K562 (cell line): ENCODE measurements at places on chromosomes 4 and X. TPM values are rescaled to one million over a fixed set of nuclear protein-coding genes. Genes with fewer than 3 reads are reported as not detected.

The RADX gene
- total RNA-seq: 0.09 and 0.13 TPM in 2 replicates

The SPOCK3 gene
- total RNA-seq: not detected in 2 replicates

The HSFX2 gene
- total RNA-seq: 0.11 TPM in 1 of 2 replicates, not detected in the other

The AR gene
- 0.04 and 0.07 TPM in 2 replicates for total RNA-seq

The MAGEC3 gene
- total RNA-seq: not detected in 2 replicates

The OTC gene
- total RNA-seq: not detected in 2 replicates

The NEUROG2 gene
- 0.07 TPM in 1 of 2 replicates, not detected in the other for total RNA-seq

The HPRT1 gene
- total RNA-seq: 96.8 and 98.0 TPM in 2 replicates

The STK32B gene
- 0.18 and 0.20 TPM in 2 replicates for total RNA-seq

The CENPVL1 gene
- not detected in 2 replicates for total RNA-seq

The ADRA2C gene
- 0.33 and 0.54 TPM in 2 replicates for total RNA-seq

The ZFP92 gene
- total RNA-seq: 3.3 and 3.5 TPM in 2 replicates

The ARHGAP36 gene
- not detected in 2 replicates for total RNA-seq

The GPC3 gene
- 0.42 and 0.81 TPM in 2 replicates for total RNA-seq

The WDR45 gene
- total RNA-seq: 78.7 and 79.9 TPM in 2 replicates

The OTUD6A gene
- not detected in 2 replicates for total RNA-seq

The FGFBP1 gene
- not detected in 2 replicates for total RNA-seq

The LDB2 gene
- 0.20 and 0.36 TPM in 2 replicates for total RNA-seq

The GAGE1 gene
- total RNA-seq: 608 and 670 TPM in 2 replicates

The SSX7 gene
- not detected in 2 replicates for total RNA-seq

The NUDT6 gene
- total RNA-seq: 9.4 and 9.5 TPM in 2 replicates

The RASGEF1B gene
- 0.35 and 0.42 TPM in 2 replicates for total RNA-seq

The SORCS2 gene
- total RNA-seq: 0.04 TPM in 1 of 2 replicates, not detected in the other

The TSPAN7 gene
- 0.16 and 0.18 TPM in 2 replicates for total RNA-seq

The ETDA gene
- not detected in 2 replicates for total RNA-seq

The SLIT2 gene
- total RNA-seq: 6.0 and 6.3 TPM in 2 replicates

The ETDB gene
- total RNA-seq: not detected in 2 replicates

The TTC29 gene
- total RNA-seq: not detected in 2 replicates

The ZMAT1 gene
- 0.04 TPM in 1 of 2 replicates, not detected in the other for total RNA-seq

The ATP6AP2 gene
- total RNA-seq: 38.7 and 50.1 TPM in 2 replicates

The UGT2B11 gene
- not detected in 2 replicates for total RNA-seq

The CTAG2 gene
- total RNA-seq: 36.0 and 38.0 TPM in 2 replicates

The GJB1 gene
- total RNA-seq: 0.11 TPM in 1 of 2 replicates, not detected in the other

The GPR143 gene
- total RNA-seq: not detected in 2 replicates

The HPGD gene
- total RNA-seq: 3.3 and 3.5 TPM in 2 replicates

The COX7B2 gene
- 0.47 TPM in 1 of 2 replicates, not detected in the other for total RNA-seq

The AMBN gene
- not detected in 2 replicates for total RNA-seq

The AFP gene
- total RNA-seq: 2.8 and 2.9 TPM in 2 replicates

The TSPAN6 gene
- total RNA-seq: 0.11 and 0.27 TPM in 2 replicates

The SYTL4 gene
- total RNA-seq: 0.87 and 1.9 TPM in 2 replicates

The LGI2 gene
- 0.04 and 0.07 TPM in 2 replicates for total RNA-seq

The CSAG3 gene
- total RNA-seq: 12.3 and 12.7 TPM in 2 replicates

The STBD1 gene
- 0.42 and 0.64 TPM in 2 replicates for total RNA-seq

The TAF7L gene
- not detected in 2 replicates for total RNA-seq

The VEGFC gene
- total RNA-seq: not detected in 2 replicates

The FGFR3 gene
- 47.8 and 60.4 TPM in 2 replicates for total RNA-seq

The RBMXL3 gene
- 0.29 and 0.31 TPM in 2 replicates for total RNA-seq

The DCTD gene
- 93.7 and 101 TPM in 2 replicates for total RNA-seq

The TXK gene
- total RNA-seq: 0.40 and 0.67 TPM in 2 replicates

The ZNF275 gene
- total RNA-seq: 16.9 and 19.1 TPM in 2 replicates

The DDIT4L gene
- total RNA-seq: not detected in 2 replicates

The RAB33A gene
- total RNA-seq: 0.20 TPM in 1 of 2 replicates, not detected in the other

The KCND1 gene
- total RNA-seq: 0.75 and 0.83 TPM in 2 replicates

The DUSP21 gene
- 0.85 and 1.3 TPM in 2 replicates for total RNA-seq

The TLR6 gene
- total RNA-seq: 0.95 and 1.5 TPM in 2 replicates

The C4orf50 gene
- not detected in 2 replicates for total RNA-seq
